ENCODE measurements at places on chromosomes 12 and 14.

- DNase-seq, result no peak
These were observed 106.8 kb downstream of the CALM1 start for GRCh38 chr14:90503582-90503981.

GRCh38 chr14:22200977-22201605 lies 387.9 kb downstream of the DAD1 start:
- DNase-seq, result no peak

- DNase-seq, result no peak
These were observed 105.1 kb downstream of the ERGIC2 start for GRCh38 chr12:29275834-29276233.

GRCh38 chr14:88941414-88941813 lies 117.0 kb downstream of the TTC8 start:
- DNase-seq, result no peak

DNA sequence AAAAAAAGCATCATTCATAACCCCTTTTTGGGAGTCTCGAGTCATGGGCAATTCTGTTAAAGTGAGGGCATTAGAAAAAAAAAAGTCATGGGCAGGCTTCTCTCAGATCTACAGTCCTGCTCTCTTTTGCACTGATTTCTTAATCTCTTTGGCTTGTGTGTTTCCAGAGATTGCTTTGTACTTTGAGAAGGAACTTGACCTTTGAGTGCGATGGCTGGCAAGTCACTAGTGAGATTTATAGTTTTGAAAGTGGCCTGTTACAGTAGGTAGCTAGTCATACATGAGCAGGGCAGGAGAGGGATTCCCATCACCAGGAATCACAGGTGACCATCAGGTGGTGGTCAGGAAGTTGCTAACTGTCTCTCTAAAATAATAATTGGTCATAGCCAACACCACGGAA lies 119.6 kb downstream of the KCNMB4 start:
- DNase-seq, result no peak

DNA sequence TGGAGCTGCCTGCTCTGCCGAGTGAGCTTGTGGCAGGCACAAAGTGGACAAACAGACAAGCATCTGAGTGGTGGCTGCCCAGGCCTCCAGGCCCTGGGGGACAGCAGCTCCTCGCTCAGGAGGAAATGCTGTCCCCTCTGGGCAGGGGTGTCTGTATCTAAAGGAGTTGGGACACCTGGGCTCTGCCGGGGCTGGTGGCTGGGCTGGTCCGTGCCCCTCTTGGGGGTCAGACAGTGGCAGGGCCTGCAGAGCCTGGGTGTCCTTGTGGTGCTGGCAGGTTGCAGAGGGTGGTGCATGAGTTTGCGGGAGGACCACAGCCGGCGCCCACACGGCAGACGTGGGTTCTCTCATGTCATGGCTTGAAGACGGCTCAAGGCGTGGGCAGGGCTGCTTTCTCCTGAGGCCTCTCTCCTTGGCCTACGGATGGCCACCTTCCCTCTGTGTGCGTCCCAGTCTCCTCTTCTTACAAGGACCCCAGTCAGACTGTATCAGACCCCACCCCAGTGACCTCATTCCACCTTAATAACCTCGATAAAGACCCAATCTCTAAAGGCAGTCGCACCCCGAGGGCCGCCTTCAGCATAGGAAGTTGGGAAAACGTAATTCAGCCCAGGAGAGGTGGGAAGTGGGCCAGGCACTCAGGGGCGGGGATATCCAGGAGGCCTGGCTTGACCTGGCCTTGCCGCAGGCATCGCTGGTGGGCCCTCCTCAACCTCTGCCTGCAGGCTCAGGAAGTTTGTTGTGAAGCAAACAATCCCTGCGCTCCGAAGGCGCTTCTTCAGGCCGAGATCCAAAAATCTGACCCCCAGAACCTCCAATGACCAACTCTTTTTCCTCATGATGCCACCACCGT lies 110.0 kb downstream of the KIF26A start:
- DNase-seq, result no peak

- DNase-seq, result no peak
These were observed 56.2 kb downstream of the CRADD start for GRCh38 chr12:93733358-93733757.

GRCh38 chr12:611721-612120 lies 51.5 kb downstream of the NINJ2 start:
- DNase-seq, result no peak

GRCh38 chr12:52879394-52880351 lies 25.2 kb downstream of the KRT8 start:
- peak; percentile 74 for DNase-seq

DNA sequence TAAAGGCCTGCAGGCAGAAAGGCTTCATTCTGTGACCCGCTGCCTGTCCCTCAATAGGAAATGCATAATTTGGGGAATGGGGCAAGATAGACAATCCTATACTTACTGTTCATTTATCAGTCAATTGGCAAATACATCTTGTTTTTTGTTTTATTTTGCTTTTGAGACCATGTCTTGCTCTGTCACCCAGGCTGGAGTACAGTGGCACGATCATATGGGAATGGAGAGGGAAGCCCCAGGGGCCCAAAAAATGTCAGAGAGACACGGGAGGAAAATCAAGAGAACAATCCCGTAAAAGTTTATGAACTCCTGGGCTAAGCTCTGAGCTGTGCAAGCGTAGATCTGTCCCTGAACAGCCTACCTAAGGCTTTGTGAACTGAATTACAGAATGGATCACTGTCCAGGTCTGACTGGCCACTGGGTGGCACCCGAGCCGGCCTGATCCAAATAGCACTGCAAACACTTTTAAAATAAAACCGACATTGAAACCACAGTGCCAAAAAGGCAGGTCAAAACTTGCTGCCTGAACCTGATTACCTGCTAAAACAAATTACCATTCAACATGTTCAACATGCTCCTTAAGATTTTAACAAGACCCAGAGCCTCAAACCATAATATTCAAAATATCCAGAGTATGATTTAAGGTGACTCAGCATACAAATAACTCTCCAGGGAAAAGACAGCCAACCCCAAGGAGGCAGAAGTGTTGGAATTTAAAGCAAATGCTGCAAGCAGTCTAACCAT lies 11.8 kb downstream of the COPS7A start:
- DNase-seq, result peak; percentile 38

GRCh38 chr12:107091989-107092641 lies 1.2 kb downstream of the CRY1 start:
- no peak for DNase-seq

DNA sequence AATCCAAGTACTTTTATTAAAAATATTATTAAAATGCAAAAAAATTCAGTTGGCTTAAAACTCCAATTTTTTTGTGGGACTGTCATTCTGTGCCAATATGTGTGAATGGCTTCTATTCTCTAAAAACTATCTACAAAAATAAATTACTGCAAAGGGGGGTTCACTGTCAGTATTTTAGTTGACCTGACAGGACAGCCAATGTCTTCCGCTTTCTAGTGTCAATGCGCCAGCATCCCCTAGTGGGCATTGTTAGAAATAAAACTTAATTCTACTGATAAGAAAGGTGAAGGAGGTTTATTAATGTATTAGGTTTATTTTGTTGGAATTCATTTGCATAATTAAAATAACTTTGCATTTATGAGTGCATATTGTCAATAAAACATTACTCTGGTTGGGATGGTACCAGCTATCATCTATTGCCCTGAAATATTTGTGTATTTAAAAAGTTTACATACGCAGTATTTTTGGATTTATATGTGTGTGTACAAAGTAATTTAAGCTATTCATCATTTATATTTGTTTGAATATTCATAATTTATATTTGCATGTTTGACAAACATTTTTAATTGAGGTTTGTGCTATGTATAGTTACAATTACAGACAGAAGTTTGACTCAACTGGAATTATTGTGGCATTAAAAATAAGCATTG lies 527.2 kb downstream of the FLRT2 start:
- DNase-seq, result peak; percentile 11

DNA sequence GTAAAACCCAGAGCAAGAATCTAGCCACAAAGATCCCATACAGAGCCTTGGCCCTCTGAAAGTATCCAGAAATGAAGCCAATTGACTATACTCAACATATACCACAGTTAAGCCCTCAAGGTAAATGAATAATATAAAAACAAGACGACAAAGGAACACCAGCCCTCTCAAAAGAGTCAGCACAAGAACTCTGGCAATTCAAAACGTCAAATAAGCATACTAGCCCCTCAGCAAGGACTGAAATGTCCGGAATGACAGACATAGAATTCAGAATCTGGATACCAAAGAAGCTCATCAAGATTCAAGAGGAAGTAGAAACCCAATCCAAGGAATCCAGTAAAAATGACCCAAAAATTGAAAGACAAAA lies 49.9 kb downstream of the GTF2A1 start:
- no peak for DNase-seq

GRCh38 chr12:67632005-67632404 lies 16.5 kb upstream of the DYRK2 start:
- DNase-seq, result no peak

DNA sequence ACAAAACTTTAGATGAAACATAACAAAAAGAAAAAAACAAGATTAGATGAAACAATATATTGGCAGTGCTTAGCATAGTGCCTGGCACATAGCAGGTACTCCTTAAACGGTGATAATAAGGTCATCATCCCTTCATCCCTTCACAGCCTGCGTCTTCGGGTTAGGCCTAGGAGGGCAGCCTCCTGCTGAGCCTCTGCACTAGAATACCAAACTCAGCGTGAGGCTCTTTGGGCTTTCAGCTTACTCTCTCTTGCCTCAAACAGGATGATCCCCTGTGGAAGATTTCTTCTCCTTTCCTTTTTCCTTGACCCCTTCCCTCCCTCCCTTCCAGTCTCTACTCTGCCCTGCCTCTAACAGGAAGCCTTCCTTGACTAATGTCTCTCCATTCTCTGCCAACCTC lies 14.4 kb upstream of the FIGNL2 start:
- DNase-seq, result no peak
